ENCODE measurements at places on chromosomes 12 and 14. TPM values are rescaled to one million over a fixed set of nuclear protein-coding genes. Genes with fewer than 3 reads are reported as not detected.

MSI1 gene
- total RNA-seq: not detected

BMP4 gene
- not detected for total RNA-seq

C12orf54 gene
- not detected for total RNA-seq

TMEM132D gene
- total RNA-seq: not detected

APOF gene
- total RNA-seq: not detected

TMPRSS12 gene
- total RNA-seq: not detected

PIANP gene
- total RNA-seq: not detected

GLIPR1L1 gene
- not detected for total RNA-seq

IGFBP6 gene
- total RNA-seq: not detected

FLVCR2 gene
- 3.1 TPM for total RNA-seq

ACTN1 gene
- 62.8 TPM for total RNA-seq

C12orf42 gene
- 0.98 TPM for total RNA-seq

SYCP3 gene
- 0.43 TPM for total RNA-seq

VRTN gene
- total RNA-seq: not detected

C12orf60 gene
- total RNA-seq: 0.66 TPM

CAPRIN2 gene
- 12.5 TPM for total RNA-seq

INHBE gene
- total RNA-seq: not detected

FGD4 gene
- total RNA-seq: 0.28 TPM

GABARAPL1 gene
- 9.0 TPM for total RNA-seq

KRT86 gene
- total RNA-seq: 0.18 TPM

KRT77 gene
- total RNA-seq: not detected

CEP290 gene
- total RNA-seq: 11.4 TPM

SERPINA1 gene
- not detected for total RNA-seq

DACT1 gene
- total RNA-seq: 23.1 TPM

PTGDR gene
- 0.36 TPM for total RNA-seq

SERPINA5 gene
- not detected for total RNA-seq

TSPAN8 gene
- not detected for total RNA-seq

E2F7 gene
- total RNA-seq: 19.3 TPM

ARPC3 gene
- total RNA-seq: 400 TPM

PMCH gene
- not detected for total RNA-seq

KRT79 gene
- not detected for total RNA-seq

GLIPR1L2 gene
- total RNA-seq: 0.30 TPM

PITPNM2 gene
- total RNA-seq: 29.9 TPM

MANSC4 gene
- not detected for total RNA-seq

SLC5A8 gene
- not detected for total RNA-seq

AEBP2 gene
- 46.8 TPM for total RNA-seq

OTUB2 gene
- total RNA-seq: 1.8 TPM

DPF3 gene
- total RNA-seq: 12.7 TPM

EGLN3 gene
- total RNA-seq: 13.1 TPM

DPY19L2 gene
- 0.33 TPM for total RNA-seq

CYP46A1 gene
- 0.20 TPM for total RNA-seq

TMEM229B gene
- 12.2 TPM for total RNA-seq

ASPG gene
- not detected for total RNA-seq

SCNN1A gene
- 0.88 TPM for total RNA-seq

PTPRR gene
- total RNA-seq: not detected
